Smooth muscle cell of the pulmonary artery (primary cell): ENCODE measurements at places on chromosomes 3 and 15. TPM values are rescaled to one million over a fixed set of nuclear protein-coding genes. Genes with fewer than 3 reads are reported as not detected.

Gene CLDN16
- under 0.01 and 0.30 TPM in 2 replicates for total RNA-seq

Gene GUCA1C
- not detected in 2 replicates for total RNA-seq

Gene A4GNT
- not detected in 2 replicates for total RNA-seq

Gene CP
- total RNA-seq: 16.1 and 42.1 TPM in 2 replicates

Gene SPINT1
- total RNA-seq: 0.33 and 0.36 TPM in 2 replicates

Gene AADACL2
- total RNA-seq: not detected in 2 replicates

Gene MYRIP
- total RNA-seq: 0.85 and 4.3 TPM in 2 replicates

Gene SOX2
- 0.63 TPM in 1 of 2 replicates, not detected in the other for total RNA-seq

Gene CCDC39
- not detected in 2 replicates for total RNA-seq

Gene ZIC4
- 0.07 TPM in 1 of 2 replicates, not detected in the other for total RNA-seq

Gene PAK2
- 92.9 and 114 TPM in 2 replicates for total RNA-seq

Gene ALG1L2
- not detected in 2 replicates for total RNA-seq

Gene FANCD2OS
- total RNA-seq: not detected in 2 replicates

Gene TNFAIP8L3
- 6.9 and 7.4 TPM in 2 replicates for total RNA-seq

Gene ALDH1A2
- total RNA-seq: 0.86 and 3.8 TPM in 2 replicates

Gene C3orf85
- total RNA-seq: not detected in 2 replicates

Gene ACKR4
- 19.7 and 24.0 TPM in 2 replicates for total RNA-seq

Gene MST1R
- 0.79 and 1.4 TPM in 2 replicates for total RNA-seq

Gene SLC22A13
- 0.46 and 1.2 TPM in 2 replicates for total RNA-seq

Gene SAMD7
- total RNA-seq: not detected in 2 replicates

Gene RLBP1
- total RNA-seq: not detected in 2 replicates

Gene NTRK3
- 1.4 and 1.5 TPM in 2 replicates for total RNA-seq

Gene EXD1
- total RNA-seq: not detected in 2 replicates

Gene GAP43
- total RNA-seq: 5.7 and 6.1 TPM in 2 replicates

Gene ALS2CL
- total RNA-seq: 1.8 and 3.2 TPM in 2 replicates

Gene ARHGEF3
- total RNA-seq: 18.6 and 26.4 TPM in 2 replicates

Gene PLA2G4D
- total RNA-seq: under 0.01 TPM in 1 of 2 replicates, not detected in the other

Gene OR5H2
- total RNA-seq: not detected in 2 replicates

Gene PLSCR5
- total RNA-seq: not detected in 2 replicates

Gene SH2D7
- total RNA-seq: not detected in 2 replicates

Gene DVL3
- 45.7 and 57.3 TPM in 2 replicates for total RNA-seq

Gene ROBO2
- 0.43 and 1.4 TPM in 2 replicates for total RNA-seq

Gene PARP6
- total RNA-seq: 19.8 and 34.6 TPM in 2 replicates

Gene GOLGA6D
- total RNA-seq: not detected in 2 replicates

Gene ZNF710
- 8.5 and 10.3 TPM in 2 replicates for total RNA-seq

Gene ARL6
- 11.4 and 13.6 TPM in 2 replicates for total RNA-seq

Gene SLC12A1
- total RNA-seq: not detected in 2 replicates

Gene ANKRD63
- total RNA-seq: not detected in 2 replicates

Gene KBTBD13
- not detected in 2 replicates for total RNA-seq

Gene P2RY12
- 0.07 TPM in 1 of 2 replicates, not detected in the other for total RNA-seq

Gene ACTRT3
- 5.7 and 6.4 TPM in 2 replicates for total RNA-seq

Gene ZNF639
- 43.2 and 44.4 TPM in 2 replicates for total RNA-seq

Gene ZNF860
- 0.33 and 0.46 TPM in 2 replicates for total RNA-seq

Gene CD86
- not detected in 2 replicates for total RNA-seq

Gene MYZAP
- 0.03 and 0.07 TPM in 2 replicates for total RNA-seq

Gene TMEM40
- total RNA-seq: not detected in 2 replicates

Gene XYLB
- 6.4 and 8.8 TPM in 2 replicates for total RNA-seq
